NCI-H460 (cell line): ENCODE measurements at places on chromosomes 1 and 21. TPM values are rescaled to one million over a fixed set of nuclear protein-coding genes. Genes with fewer than 3 reads are reported as not detected.
A peak's percentile ranks its signal among the peaks of the same experiment; 100 is the strongest.

GRCh38 chr1:68121536-68121935 is 71.1 kb upstream of the DIRAS3 start:
- no peak for DNase-seq

DNA sequence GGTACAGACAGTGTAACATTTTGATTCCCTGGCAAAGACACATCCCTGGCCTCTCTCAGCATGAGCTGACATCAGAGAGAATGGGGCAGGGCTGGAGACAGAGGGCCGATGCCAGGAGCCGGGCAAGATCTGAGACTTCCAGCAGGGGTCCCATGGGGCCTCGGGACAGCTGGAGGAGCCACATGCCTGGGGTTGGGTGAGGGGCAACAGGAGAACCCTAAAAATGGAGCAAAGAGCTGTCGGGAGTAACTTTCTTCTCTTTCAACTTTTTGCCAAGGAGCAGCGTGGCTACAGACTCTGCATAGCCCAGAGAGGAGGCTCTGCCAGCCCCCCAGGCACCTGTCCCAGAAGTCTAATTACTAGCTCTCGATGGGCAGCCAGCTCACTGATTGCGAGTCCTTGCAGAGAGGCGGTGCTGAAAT is 130.8 kb downstream of the LACTBL1 start:
- no peak for DNase-seq

Gene ELAVL4
- total RNA-seq, result 0.10 and 0.17 TPM in 2 replicates

DNA sequence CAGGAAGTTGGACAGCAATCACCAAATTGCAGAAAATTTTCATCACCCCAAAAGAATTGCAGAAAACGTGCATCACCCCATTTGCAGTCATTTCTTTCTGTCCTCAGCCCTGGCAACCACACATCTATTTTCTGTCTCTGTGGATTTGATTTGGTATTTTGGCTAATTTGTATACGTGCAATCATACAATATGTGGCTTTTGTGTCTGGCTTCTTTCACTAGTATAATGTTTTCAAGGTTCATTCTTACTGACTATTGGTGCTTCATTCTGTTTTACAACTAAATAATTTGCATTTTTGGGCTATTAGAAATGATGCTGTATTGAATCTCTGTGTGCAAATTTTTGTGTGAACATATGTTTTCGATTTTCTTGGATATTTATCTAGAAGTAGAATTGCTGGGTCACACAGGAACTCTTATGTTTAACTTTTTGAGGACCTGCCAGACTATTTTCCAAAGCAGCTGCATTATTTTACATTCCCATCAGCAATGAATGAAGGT is 24.8 kb upstream of the PRDM2 start:
- DNase-seq, result no peak

Gene FCAMR
- not detected in 2 replicates for total RNA-seq

DNA sequence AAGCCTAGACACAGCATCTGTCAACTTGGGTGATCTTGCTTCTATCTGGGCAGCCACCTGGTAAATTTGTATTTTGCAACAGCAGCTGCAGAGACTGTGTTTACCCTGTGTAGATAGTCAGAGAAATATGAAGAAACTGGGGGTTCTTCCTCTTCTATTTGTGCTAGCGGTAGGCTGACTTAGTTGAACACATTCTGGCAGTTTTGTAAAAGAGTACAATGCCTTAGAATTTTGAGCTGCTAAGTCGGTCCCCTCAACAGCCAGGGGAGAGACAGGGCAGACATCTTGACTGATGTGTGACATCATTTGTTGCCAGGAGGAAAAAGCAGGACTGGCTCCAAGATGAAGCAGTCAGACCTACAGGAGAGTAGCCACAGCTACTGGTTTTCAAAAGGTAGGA is 53.7 kb downstream of the KCNJ6 start:
- DNase-seq, result peak; percentile 16

GRCh38 chr1:179090522-179090921 is 8.7 kb downstream of the TOR3A start:
- peak; percentile 33 for DNase-seq

DNA sequence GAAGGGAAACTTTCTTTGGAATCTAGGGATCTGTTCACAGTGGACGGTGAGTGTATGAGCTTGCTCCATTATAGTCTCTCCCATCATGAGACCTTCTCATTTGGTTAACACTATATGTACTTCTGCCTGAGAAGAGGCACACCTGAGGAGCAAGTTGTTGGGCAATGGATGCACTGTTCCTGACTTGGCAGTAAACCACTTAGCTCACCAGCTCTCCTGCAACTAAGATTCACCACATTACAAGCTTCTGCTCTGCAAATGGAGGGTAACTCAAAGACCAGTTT is 10.2 kb downstream of the MACF1 start:
- no peak for DNase-seq

DNA sequence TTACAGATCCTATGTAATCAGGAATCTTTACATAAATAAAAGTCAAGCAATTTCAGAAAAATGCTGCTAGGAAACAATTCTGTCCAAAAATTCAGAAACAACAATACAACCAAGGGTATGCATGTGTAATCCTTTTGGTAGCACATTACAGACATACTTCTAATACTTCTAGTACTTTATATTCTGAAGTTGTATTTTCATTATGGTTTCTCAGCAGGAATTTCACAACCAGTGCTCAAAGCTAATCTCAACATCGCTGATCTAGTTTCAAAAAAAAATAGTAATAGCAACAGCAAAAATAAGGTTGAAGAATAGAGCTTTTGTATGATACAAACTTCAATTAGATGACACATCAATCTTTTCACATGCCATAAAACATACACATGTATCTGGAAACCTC is 545.2 kb downstream of the LTN1 start:
- DNase-seq, result no peak

GRCh38 chr1:161311595-161312181 is 1.9 kb upstream of the MPZ start:
- no peak for DNase-seq

Gene CA6
- total RNA-seq, result not detected in 2 replicates

- no peak for DNase-seq
These were observed 19.0 kb upstream of the IRF2BP2 start for GRCh38 chr1:234629026-234629425.

DNA sequence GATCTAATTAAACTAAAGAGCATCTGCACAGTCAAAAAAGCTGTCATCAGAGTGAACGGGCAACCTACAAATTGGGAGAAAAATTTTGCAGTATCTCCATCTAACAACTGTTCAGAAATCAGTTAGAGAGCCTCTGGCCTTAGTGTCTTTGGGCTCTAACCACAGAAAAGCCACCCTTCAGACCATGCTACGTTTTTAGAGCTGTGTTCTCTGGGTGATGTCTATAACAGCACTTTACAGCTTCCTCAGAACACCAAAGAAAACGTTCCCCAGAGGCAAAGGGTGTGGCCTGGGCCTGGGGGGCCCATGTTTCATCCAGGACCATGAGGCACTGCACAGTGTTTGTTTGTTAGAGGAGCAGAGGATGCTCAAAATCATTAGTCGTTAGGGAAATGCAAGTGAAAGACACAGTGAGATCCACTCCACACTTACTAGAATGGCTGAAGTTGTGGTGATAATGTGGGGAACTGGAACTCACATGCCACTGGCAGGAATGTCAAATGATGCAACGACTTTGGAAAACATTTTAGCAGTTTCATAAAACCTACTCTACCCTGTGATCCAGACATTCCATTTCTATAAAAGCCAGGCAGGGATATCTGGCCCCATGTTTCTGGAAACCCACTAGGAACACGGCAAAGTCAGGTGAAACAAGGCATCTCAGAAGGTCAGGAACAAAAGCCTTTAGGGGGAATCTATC is 250.4 kb upstream of the HOOK1 start:
- no peak for DNase-seq

GRCh38 chr21:20486303-20486702 is 511.9 kb upstream of the NCAM2 start:
- no peak for DNase-seq

GRCh38 chr1:240073097-240073496 is 18.6 kb upstream of the FMN2 start:
- DNase-seq, result no peak

- no peak for DNase-seq
These were observed 20.0 kb upstream of the CLIC6 start for GRCh38 chr21:34648739-34649297.

Gene PGLYRP4
- not detected in 2 replicates for total RNA-seq

Gene PLPPR5
- not detected in 2 replicates for total RNA-seq

- DNase-seq, result peak; percentile 8
These were observed 91.1 kb upstream of the CACHD1 start for GRCh38 chr1:64378826-64379225.

GRCh38 chr1:15391366-15391765 is 18.3 kb upstream of the EFHD2 start:
- DNase-seq, result no peak
